ENCODE measurements at places on chromosomes 1 and 21.

- DNase-seq = no peak
Observed at GRCh38 chr1:116455509-116455908, 82.5 kb downstream of the ATP1A1 start.

GRCh38 chr1:221987860-221988520, 246.1 kb upstream of the DUSP10 start:
- DNase-seq = peak; percentile 91

GRCh38 chr1:217053676-217054075, 330.4 kb upstream of the ESRRG start:
- no peak for DNase-seq

GRCh38 chr1:117017062-117017461, 15.5 kb downstream of the CD101 start:
- no peak for DNase-seq

DNA sequence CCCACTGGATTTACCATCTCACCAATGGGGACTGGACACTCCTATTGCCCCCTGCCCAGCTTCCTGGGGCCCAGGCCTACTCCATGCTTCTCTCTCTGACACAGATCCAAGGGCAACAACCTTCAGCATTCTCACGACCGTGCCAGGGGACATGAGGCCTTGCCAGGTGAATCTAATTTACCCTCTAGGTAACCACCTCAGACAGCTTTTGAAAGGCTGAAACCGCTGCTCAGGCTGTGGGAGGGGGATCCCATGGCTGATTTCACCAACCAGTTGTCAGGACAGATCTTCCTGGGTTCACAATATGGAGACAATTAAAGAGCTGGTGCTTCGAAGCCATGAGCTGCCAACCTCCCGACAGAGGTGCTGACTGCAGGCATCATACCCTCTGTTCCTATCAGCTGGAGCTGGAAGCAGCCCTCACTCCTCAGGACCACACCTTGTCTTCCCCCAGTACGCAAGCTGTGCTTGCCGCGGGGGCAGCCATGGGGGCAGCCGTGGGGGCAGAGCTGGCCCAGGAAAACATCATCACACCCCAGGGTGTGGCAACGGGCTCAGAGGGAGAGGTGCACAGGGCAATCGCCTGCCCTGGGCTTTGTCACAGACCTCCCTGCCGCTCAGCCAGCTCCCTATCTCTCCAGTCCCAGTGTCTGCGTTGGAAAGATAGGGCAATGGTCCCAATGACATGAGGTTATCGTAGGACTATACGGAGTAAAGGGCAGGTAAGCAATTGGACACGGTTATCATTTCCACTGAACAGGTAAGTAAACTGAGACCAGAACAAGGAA, 120.2 kb downstream of the DMRTB1 start:
- DNase-seq = no peak

DNA sequence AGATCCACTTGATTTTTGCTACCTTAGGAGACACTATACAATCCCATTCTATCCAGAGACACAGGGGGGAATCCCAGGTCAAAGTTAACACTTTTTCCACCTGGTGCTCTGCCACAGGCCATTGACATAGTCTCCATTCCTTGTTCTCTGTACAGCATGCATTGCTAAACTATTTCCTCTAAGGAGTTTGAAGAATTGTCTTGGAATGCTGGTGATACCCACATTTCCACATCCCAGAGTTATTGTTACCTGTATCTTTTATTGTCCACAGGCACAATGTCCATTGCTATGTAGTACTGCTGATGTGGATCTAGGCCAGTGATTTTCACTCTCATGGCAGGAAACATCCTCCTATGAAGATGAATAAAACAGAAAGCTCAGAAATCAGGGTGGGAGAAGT, 61.9 kb downstream of the TBX15 start:
- no peak for DNase-seq

DNA sequence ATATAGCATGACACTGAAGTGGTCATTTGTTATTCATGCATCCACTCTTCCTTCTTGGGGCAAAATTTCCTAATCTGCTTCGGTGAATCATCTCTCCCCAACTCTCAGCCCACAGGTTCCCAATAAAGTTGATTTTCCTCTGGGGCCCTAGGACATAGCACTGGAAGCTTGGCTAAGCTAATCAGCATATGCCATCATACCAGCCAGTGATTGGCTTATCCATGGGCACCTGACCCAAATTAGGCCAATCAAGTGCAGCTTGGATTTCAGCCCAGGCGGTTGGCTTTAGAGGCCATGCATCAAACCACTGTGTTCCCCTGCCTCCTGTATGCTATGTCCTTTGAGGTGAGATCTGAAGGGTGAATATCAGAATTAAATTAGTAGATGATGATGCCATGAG, 58.9 kb downstream of the C1orf94 start:
- no peak for DNase-seq

- DNase-seq = no peak
Observed at GRCh38 chr1:86430376-86430775, 6.4 kb downstream of the CLCA2 start.

- DNase-seq = no peak
Observed at GRCh38 chr1:50553921-50554320, 130.7 kb upstream of the DMRTA2 start.

DNA sequence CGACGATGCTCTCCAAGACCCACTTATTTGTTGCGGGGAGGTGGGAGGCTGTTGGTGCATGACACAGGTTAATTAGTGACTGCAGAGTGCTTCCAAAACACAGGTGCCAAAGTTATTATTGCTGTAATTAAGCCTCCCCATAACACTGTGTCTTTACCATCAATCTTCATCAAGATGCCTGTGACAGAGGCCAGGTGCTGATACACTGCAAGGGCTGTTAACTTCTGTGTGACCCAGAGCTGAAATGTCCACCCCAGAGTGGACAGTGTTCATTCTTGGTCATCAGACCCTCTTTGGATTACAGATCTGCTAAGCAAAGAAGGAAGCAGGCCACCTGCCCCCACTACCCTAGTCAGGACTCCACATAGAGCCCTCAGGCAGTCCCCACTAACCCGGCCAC, 55.5 kb downstream of the CAPN8 start:
- no peak for DNase-seq

- no peak for DNase-seq
Observed at GRCh38 chr1:192824511-192824910, 15.7 kb downstream of the RGS2 start.

GRCh38 chr1:94100785-94101612, 19.9 kb downstream of the ABCA4 start:
- no peak for DNase-seq

- DNase-seq = peak; percentile 81
Observed at GRCh38 chr1:167630568-167631385, 745 bp downstream of the RCSD1 start.

DNA sequence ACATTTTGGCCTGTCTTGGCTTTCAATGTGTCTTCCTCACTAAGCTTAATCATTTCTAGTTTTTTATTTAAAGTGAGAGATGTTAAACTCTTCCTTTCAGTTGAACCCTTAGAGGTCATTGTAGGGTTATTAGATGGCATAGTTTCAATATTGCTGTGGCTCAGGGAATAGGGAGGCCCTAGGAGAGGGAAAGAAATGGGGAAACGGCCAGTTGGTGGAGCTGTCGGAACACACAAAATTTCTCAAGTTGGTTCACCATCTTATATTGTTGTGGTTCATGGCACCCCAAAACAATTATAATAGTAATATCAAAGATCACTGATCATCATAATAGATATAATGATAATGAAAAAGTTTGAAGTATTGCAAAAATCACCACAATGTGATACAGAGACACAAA, 31.4 kb upstream of the KAZN start:
- no peak for DNase-seq

- DNase-seq = no peak
Observed at GRCh38 chr1:85748120-85748519, 39.9 kb upstream of the ZNHIT6 start.

DNA sequence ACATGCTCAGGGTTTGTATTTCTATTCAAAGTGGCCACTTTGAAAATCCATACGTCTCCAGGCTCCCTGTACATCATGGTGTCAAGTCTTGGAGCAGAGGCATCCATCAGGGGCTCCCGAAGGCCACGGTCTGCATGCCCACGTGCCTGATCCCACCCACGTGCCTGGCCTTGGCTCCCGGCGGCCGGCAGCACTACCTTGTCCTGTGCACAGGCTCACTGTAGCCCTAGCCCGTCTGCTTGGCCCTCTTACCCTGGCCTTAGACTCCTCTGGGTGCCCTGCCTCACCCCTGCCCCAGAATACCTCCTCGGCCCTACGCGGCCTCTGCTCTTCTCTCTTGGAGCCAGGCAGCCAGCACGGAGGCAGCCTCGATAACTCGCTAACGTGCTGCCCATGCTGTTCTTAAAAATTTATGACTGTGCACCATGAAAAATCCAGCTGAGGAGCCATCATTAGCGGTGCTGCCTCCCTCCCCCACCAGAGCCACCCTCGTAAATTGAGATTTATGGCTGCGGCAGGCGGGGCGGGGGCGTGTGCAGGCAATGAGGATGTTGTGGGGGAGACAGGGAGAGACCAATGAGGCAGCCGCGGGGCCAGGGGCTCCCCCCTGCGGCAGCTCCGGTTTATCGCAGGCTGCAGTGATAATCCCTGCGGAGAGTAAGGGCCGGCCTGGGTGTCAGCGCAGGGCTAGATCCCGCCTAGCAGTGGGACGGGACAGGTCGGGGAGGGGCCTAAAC, 24.6 kb downstream of the DMAP1 start:
- peak; percentile 89 for DNase-seq

GRCh38 chr1:77888781-77889642, 588 bp downstream of the NEXN start:
- DNase-seq = peak; percentile 50

All from suppressor macrophage treated with lipopolysaccharide for 1 hour (primary cell).